ENCODE measurements at places on chromosomes 5 and 9.

DNA sequence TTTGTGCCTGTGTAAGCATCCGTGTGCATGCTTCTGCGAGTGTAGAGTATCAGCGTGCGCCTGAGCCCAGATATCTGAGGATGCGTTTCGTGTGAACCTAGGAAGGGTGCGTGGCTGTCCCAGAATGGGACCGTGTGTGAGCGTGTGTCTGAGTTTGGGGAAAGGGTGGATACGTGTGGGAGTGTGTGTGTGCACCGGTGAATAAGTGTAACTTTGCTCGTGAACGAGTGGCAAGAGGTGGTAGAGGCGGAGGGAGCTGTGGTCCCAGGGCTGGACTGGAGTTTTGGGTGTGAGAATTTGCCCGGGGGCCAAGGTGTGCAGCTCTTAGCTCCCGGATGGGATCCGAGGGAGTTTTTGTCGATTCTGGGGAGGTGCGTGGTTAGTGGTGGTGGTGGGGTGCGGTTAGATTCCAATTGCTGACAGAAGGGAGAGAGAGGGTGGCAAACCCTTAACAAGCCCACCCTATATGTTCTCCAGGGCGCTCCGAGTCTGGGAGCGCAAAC lies 686 bp upstream of the COL27A1 start:
- no peak for DNase-seq

DNA sequence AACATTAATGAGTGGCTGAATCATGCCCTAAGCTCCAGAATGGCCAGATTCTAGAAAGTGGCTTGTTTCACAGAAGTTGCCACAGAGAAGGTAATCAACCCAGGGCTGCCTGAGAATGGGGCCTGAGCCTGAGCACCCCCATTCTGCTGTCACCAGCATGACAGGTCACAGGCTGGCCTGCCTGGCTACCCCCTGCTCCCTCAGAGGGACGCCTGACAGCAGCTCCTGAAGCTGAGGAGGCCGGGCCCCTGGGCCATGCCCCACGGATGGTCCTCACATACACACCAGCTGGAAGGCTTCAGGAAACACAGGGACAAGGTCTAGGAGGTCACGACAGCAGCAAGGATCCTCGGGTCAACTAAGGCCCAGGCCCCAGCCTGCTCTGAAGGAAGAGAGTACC lies 3.7 kb downstream of the GABRP start:
- no peak for DNase-seq

DNA sequence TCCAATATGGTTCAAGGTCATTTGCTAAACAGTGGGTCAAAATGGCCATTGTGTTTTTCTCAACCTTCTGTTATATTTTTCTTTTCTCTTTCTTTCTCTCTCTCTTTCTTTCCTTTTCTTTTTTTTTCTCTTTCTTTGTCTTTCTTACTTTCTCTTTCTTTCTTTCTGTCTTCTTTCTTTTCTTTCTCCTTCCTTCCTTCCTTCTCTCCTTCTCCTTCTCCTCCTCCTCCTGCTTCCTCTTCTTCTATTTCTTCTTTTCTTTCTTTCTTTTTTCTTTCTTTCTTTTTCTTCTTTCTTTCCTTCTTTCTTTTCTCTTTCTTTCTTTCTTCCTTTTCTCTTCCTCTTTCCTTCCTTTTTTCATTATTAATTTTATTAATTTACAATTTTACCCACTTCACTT lies 619.5 kb downstream of the IRX1 start:
- DNase-seq: no peak

GRCh38 chr5:145483212-145483611 lies 351.9 kb downstream of the PRELID2 start:
- DNase-seq: no peak

DNA sequence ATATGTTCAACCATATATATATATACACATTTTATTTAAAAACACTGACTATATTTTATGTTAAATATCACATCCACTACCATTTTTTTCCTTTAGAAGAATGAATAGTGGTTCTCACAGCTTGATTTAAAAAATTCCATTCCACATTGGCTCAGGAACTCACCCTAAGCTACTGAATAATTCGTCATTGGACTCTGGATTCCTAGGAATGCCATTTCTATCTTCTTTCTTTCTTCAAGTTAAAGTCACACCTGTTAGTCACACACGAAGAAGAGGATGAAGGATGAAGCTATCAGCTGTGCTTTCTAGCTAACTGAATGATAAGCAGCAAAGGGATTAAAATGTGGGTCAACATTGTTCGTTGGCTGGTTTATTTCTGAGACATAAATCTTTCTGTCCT lies 7.9 kb downstream of the ELOVL7 start:
- DNase-seq: no peak

- no peak for DNase-seq
Observed at GRCh38 chr5:96007051-96007450, 45.4 kb upstream of the ELL2 start.

DNA sequence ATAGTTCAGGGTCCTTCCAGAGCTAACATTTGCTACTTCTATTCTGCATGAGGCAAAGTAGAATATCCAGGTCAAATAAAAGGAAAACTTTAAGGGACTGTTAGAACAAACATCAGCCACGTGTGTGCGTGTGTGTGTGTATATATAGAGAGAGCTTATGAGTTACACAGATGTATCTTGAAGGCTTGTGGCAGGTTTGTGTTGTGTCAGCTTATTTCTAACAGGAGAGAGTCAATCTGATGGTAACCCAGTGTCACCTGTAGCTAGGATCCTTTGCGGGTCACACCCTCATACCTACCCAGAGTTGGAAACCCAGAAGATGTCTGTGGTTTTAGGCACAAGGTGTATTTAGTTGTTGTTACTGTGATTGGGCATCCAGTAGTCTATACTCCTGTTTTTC lies 12.7 kb downstream of the POLR1E start:
- no peak for DNase-seq

GRCh38 chr5:151085517-151086041 lies 4.7 kb upstream of the TNIP1 start:
- no peak for DNase-seq

- no peak for DNase-seq
Observed at GRCh38 chr5:10489810-10490426, 48.2 kb downstream of the ROPN1L start.

DNA sequence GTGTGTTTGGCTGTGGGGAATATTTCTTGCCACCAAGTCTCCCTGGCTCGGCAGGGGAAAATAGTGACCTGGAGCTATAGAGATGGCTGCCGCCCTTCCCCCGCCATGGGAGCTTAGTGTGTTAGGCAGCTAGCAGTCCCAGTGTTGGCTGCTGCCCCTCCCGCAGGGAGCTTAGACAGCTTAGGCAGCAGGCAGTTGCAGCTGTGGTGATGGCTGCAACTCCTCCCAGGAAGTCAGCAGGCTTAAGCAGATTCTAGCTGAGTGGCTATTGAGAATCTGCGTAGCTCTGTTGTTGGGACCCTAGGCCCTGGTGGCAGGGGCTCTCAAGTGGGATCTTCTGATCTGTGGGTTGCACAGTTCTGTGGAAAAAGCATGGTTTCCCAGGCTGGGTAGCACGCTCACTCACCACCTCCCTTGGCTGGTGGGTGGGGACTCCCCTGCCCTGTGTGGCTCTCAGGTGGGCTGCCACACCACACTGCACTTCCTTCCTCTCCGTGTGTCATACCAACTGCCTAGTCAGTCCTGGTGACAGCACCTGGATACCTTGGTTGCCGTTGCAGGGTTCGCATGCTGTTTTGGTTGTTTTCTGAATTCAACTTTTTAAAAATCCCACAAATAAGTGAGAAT lies 9.3 kb downstream of the OR1N2 start:
- no peak for DNase-seq

- DNase-seq: no peak
Observed at GRCh38 chr5:147175516-147176097, 59.2 kb upstream of the STK32A start.

DNA sequence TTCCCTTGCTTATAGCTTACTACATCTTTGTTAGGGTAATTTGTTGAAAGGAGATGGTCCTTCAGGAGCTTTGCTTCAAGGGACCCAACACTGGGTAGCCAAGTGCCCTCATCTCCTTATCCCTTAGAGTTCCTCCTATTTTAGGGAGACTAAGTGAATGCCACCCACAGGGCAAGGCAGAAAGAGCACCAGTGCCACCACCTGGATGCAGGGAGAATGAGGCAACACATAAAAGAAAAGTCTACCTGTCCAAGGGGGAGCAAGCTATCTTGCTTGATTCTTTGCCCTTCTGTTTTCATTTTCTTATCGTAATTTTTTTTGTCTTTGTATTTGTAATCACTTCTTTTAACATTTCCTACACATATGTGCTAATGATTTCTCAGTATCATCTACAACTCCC lies 205.5 kb downstream of the NPR3 start:
- DNase-seq: peak; percentile 16

- no peak for DNase-seq
Observed at GRCh38 chr9:69380811-69381210, 55.8 kb downstream of the ENTREP1 start.

GRCh38 chr9:33114746-33115145 lies 38.3 kb upstream of the SMU1 start:
- no peak for DNase-seq

DNA sequence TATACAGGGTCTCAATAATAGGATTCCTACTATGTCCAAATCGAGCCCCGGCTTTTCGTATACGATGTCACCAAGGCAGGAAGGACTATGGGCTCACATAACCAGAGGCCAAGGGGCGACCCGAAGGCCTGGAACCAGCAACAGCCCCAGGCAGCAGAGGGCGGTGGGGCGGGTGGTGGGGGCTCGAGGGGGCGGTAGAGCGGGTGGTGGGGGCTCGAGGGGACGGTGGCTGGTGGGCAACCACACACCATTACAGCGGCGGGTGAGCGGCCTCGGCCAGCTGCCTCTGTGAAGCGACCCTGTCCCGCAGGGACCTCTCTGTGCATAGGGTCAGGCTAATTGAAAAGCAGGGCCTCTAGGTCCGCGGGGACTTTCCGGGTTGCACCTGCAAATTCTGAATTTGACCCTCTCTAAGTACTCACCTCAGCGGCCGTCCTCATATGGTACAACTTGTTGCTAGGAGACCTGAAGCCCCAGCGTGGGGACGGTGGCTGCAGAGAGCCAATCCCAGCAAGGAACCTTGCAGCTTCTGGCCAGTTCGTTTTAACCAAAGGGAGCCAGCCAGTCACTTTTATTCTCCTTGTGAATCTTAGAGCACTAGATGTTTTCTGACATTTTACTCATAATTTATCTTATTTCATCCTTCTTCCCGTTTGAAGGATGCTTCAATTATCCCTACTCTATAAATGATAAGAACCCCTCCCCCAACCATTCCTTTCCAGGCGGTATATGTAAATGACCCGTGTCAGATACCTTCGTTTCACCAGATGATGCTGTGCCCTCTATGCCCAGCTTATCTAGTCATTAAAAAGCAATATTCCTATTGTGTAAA lies at the start of gene NME5:
Gene NME5 (minus strand): TSS at position 480 of the 832 bp plus-strand sequence. CDS start 648 bp downstream, outside the sequence.
- no peak for DNase-seq

DNA sequence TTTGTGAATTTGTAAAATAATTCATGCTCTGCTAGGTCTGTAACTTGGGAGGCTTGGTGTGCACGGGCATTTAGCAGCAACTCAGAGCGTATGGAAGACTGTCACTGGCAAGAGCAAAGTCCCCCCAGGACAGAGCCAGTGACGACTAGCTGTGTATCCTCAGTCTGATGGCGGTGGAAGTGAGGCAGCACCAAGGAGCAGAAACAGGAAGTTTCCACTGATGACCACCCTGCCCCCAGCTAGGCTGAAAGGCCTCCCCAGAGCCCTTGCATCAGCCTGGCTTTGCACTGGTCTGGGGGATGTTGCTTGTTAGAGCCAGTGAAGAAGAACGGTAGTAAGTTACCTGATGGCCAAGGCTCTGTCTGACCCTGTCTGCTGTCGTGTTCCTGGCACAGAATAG lies 66.8 kb upstream of the ABL1 start:
- DNase-seq: no peak

DNA sequence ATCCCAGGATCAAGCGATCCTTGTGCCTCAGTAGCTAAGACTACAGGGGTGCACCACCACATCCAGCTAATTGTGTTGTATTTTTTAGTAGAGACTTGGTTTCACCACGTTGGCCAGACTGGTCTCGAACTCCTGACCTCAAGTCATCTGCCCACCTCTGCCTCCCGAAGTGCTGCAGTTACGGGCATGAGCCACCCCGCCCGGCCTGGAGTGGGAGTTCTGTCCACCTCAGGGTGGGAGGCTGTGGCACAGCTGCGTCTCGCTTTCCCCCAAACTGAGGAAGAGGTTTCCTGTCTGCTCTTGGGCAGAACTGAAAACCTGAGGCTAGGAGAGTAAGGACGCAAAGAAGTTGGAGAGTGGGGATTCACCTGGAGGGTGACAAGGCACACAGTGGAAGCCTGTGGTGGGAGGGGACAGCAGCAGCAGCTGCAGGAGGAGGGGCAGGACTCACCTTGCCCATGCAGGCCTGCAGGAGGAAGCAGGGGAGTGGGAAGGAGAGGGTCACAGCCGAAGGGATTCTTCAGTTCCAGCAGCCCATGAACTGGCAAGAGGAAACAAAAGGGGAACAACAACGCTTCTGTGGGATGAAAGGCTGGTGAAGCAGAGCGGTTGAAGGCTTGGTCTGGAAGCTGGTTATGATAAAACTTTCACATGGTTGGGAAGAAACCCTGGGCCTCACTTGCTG lies 181.4 kb downstream of the GAS1 start:
- no peak for DNase-seq

GRCh38 chr5:44614845-44615244 lies 193.9 kb upstream of the MRPS30 start:
- DNase-seq: no peak

GRCh38 chr5:143931986-143932385 lies 120.0 kb downstream of the HMHB1 start:
- DNase-seq: no peak

GRCh38 chr9:22037954-22038690 lies 29.0 kb upstream of the CDKN2B start:
- DNase-seq: no peak

- no peak for DNase-seq
Observed at GRCh38 chr5:14175381-14175780, 32.2 kb downstream of the TRIO start.

GRCh38 chr9:14746626-14747025 lies 24.1 kb upstream of the CER1 start:
- DNase-seq: no peak

GRCh38 chr5:149651686-149652085 lies 70.4 kb downstream of the ARHGEF37 start:
- no peak for DNase-seq

DNA sequence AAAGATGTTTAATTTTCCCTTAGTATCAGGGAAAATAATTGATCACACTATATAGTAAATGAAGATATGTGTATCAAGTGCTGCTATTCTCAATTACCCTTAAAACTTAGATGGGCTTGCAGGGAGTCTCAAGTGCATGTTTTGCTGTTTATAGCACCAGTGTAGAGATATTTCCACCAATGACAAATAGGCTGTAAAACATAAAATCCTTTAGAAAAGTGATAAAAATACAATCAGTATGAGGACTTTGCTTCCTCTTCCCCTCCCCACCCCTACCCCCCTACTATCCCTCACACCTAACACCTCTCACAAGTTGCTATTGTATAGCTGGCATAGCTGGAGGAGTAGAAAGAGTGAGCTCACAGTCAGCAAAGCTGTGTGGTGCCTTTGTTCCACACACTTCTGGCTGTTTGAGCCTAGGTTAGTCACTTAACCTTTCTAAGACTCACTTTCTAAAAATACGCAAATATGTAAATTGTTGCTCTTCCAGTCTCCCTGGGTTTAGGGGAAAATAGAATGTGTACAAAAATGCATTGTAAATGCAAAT lies 93.1 kb downstream of the PDE4D start:
- no peak for DNase-seq

GRCh38 chr9:109966643-109967368 lies 186.8 kb downstream of the PALM2AKAP2 start:
- DNase-seq: no peak

All from AG09309 (cell line).